GM13977 (cell line): ENCODE measurements at places on chromosomes 1 and 21.

- peak; percentile 28 for DNase-seq
Measured at GRCh38 chr1:167720965-167721616, 691 bp upstream of the MPZL1 start.

GRCh38 chr1:87867626-87868025 is 538.9 kb downstream of the LMO4 start:
- no peak for DNase-seq

DNA sequence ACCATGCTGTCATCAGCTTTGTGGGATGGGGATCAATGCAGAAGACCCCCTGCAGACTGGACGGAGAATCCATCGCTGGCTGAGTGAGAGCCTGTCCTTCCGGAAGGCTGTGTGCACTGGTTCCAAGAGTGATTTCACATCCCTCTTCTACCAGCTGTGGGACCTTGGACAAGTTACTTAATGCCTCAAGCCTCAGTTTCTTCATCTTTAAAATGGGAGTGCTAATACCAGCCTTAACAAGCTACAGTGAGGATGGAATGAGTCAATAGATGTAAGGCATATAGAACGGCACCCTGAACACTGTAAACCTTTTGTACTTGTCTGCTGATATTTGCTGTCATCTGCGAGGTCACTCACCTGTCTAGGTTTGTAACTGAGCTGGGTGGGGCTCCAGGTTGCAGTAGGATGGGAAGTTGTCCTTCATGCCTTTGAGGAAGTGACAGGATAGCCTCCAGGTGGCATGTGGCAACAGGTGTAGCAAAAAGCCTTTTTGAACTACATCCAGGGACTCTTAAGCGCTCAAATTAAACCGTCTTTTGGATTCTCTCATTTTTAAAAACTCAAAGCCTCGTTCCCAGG is 27.5 kb downstream of the TMEM51 start:
- no peak for DNase-seq

- no peak for DNase-seq
Measured at GRCh38 chr1:198667186-198667585, 28.3 kb downstream of the PTPRC start.

DNA sequence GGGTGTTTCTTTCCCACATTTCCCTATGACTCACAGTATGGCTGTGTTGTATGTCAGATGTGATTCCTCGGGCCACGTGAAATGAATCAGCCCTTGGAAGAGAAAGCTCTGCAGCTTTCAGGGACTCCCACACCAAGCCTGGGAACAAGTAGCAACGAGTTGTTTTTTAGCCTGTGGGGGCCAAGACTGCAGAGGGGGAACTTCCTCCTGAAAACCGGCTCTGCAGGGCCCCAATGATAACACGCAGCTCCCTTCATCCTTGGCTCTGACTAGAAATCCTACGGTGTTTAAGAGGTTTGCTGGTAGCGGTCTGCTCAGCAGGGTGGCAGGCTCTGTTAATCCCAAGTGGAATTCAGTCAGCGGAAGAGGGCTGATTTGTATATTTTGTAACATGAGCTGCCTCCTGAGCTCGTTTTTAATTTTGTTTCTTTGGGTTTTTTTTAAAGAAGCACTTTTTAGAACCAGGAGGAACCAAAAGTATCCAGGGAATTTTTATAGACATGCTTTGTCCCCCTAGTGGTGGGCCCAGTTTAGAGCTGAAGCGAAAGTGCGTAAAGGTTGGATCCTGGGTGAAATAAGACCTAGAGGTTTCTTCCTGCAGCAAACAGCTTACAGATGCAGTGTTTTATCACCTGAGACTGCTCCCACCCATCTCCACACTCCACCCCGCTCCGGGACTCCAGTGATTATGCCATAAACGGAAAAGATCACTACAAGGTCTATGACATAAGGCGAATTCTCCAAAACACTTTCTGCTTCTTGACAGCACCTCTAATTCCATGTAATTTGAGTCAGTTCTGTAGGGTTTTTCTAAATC is 48.8 kb downstream of the LAMC2 start:
- no peak for DNase-seq

DNA sequence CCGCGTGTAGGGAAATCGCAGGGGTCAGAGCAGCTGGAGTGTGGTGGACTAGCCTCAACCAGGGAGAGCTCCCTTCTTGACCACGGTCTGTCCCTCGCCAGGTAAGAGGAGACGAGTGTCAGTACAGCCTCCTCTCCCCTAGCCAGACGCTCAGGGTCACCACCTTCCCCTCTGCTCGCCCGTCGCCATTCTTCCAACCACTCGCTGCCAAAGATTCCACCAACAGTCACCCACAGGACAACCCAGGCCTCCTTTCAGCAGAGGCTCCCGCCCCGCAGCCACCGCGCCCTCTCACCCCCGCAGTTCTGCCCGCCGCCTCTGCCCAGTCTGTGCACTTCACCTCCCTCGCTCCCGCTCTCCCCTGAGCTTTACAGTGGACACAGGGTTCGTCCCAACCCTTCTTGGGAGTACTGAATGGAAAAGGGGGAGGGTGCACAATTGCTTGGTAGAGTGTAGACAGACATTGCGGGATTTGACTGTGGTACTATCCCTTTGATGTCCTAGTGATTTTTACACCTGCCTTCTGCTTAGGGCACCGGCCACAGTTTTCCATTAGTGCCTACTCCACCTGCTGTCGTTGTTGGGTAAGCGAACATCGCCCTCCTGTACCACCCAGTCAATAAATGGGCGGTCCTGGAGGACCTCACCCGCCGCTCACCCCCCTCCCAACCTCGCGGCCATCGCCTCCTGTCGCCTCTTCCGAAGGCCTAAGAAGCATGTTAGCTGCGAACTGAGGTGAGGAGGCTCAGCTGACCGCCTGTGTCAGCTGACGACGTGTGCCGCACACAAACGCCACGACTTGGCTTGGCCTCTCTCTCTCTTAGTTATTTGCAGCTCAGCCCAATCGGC is 9.2 kb upstream of the NBPF11 start:
- no peak for DNase-seq

GRCh38 chr1:98677288-98677687 is 15.8 kb downstream of the SNX7 start:
- DNase-seq, result no peak

GRCh38 chr1:19240673-19241538 is 10.4 kb downstream of the EMC1 start:
- DNase-seq, result peak; percentile 79

GRCh38 chr1:230170622-230171021 is 103.6 kb downstream of the GALNT2 start:
- DNase-seq, result no peak

DNA sequence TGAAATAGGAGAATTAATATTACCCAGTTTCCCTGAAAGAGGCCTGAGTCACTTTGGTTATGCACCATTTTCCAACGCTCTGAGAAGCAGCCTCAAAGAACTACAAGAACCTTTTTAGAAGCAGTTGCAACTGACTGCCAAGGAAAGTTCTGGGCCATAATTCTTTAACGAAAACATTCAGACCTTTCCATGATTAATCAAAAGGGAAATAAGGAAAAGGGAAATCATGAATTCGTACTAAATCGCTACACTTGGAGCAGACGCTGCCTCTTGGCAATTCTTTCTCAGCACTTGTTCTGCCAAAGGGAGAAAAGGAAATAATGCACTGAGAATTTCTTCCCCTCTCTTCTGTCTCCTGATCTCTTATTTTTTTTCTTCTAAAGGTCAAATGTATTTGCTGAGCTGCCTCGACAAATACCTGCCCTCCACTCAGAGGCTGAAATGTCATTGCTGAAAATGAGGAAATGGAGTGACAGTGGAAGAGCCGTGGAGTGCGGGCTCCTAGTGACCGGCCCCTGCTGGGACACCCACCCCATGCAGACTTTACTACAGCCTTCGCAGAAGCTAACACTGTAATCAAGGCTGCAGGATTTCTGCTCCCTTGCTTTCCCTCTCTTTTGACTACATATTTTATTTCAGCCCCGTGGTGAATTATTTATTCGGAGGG is 67.9 kb upstream of the GALNT2 start:
- DNase-seq, result no peak

DNA sequence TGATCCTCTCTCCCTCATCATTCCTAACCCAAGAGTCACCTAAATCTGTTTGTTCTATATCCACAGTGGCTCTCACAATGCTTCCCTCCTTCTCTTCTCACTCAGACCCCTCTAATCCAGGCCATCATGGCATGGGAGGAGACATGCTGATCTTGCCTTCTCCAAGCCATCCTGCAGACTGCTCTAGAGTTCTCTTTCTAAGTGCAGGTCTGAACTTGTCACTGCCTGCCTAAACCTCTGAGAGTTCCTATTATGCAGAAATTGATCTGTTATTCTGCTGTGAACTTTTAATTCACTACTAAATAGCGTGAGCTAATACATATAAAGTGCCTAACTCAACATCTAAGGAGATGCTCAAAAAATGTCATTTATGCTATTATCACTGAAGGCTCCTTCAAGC is 26.8 kb downstream of the LAMC2 start:
- DNase-seq, result no peak

DNA sequence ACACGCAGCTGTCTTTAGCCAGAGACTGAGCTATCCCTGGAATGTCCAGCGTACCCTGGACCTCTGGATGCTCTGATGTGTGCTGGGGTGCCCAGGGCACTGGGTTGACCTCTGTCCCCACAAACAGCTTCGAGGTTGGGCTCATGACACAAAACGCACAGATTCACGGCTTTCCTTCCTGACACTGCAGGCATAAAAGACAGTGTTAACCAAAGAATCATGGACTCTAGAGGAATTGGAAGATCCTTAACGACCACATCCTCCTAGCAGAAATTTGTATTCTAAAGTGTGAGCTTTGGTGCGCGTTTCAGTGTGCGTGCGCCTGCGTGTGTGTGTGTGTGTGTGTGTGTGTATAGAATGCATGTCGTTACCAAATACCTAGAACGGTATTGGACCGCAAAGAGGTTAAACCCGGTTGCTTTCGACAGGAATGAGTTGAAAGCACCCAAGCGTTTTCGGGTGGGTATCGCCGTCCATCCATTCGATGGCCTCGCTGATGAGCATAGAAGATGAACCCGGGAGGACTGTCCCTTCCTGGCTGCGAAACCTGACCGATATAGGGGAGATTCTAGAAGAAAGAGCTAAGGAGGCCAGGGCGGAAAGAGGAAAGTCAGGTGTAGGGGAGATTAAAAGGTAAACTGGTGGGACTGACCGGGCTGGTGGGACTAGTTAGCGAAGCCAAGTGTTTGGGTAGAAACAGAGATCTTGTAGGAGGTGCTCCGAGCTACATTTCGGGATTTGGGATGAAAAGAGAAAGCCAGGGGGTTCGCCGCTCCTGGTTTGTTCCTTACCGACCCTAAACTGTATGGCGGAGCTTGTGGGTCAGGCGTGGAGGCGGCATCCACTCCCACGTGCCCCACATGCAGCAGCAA is 6.8 kb upstream of the LHX9 start:
- DNase-seq, result no peak

DNA sequence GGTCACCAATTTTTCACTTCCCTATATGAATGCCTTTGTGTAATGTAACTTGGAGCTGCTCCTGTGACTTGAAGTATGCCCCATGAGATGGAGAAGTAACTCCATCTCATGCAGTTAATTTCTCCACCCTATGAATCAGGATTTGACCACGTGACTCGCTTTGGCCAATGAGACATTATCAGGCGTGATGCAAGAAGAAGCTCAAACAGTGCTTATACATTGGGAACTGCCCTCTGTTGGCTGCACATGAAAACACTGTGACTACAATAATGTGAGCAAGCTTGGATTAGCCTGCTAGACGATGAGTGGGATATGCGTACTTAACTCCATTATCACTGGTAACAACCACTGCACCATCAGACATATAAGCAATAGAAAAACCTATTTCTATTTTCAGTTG is 684.4 kb downstream of the PLA2G4A start:
- DNase-seq, result no peak

- DNase-seq, result no peak
Measured at GRCh38 chr1:203539831-203540546, 46.0 kb downstream of the OPTC start.

- peak; percentile 21 for DNase-seq
Measured at GRCh38 chr1:111441573-111442192, 7.4 kb downstream of the WDR77 start.

DNA sequence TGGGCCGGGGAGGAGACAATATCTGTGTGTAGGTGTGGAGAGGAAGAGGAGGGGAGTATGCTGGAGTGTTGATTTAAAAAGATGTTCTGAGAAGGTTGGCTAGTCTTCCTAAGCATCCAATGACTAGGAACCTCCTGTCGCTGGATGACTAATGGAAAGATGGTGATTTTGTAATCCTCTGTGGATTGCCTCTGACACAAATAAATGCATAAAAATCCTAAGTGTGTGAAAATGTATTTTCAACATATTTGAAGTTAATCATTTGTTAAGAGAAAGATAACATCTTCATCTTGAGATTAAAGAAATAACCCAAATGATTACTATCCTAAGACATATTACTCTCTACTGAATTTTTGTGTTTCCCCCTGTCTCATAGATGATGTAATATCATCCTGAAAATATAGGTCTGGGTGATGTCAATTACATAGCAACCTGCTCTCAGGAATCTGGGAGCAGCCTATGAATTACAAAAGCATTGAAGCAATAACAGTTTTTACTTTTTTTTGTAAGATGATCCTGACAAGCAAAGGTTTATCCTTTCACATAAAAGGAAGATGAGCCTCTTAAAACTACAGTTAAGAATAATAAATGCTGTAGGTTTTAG is 220.5 kb upstream of the MAP1LC3C start:
- no peak for DNase-seq
